ENCODE measurements at places on chromosomes 6 and 20. TPM values are rescaled to one million over a fixed set of nuclear protein-coding genes. Genes with fewer than 3 reads are reported as not detected.

GRCh38 chr6:35034411-35035191 is 106.5 kb downstream of the TCP11 start:
- H3K27me3 ChIP-seq, result no peaks in the 10 kb centered on the region
- H3K4me1 ChIP-seq, result peaks cover 26% of the 10 kb centered on the region
- no peaks in the 10 kb centered on the region for H3K36me3 ChIP-seq
- peak; percentile 87 for DNase-seq
- H3K4me3 ChIP-seq, result no peak overlapping the region
- peak overlapping the region; percentile 80 for H3K27ac ChIP-seq

DNA sequence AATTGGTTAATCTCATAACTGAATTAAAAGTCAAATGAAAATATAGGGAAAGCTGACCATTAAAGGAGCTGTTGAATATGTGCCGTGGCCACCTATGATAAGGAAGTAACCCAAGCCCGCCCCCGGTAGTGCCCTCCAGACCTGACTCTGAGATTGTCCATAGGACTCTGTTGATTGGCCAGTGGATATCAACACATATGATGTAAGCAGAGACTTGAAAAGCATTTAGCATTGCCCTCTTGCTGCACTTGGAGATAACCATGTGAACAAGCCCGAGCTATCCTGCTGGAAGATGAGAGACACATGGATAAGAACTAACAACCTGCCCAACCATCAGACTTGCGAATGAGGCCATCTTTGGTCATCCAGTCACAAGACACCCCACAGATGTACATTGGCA is 83.2 kb downstream of the LINC00237 start:
- H3K4me1 ChIP-seq, result no peaks in the 10 kb centered on the region
- no peaks in the 10 kb centered on the region for H3K36me3 ChIP-seq
- no peak overlapping the region for H3K4me3 ChIP-seq
- peaks cover 45% of the 10 kb centered on the region for H3K27me3 ChIP-seq

DNA sequence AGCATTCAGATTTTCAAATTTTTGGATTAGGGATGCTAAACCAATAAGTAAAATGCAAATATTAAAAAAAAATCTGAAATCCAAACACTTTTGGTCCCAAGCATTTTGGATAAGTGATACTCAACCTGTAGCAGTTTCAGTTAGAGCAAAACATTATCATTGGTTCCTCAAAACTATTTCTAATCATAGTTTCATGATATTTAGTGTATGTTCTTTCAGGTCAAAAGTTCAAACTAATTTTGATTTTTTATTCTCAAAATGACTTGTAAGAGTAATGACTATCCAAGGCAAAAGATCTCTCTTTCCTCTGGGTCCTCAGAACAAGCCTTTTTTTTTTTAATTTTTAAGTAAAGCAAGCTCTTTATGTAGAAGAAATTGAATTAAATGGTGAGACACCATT is 64.0 kb upstream of the TFB1M start:
- no peak for DNase-seq
- H3K27ac ChIP-seq, result no peak overlapping the region
- no peaks in the 10 kb centered on the region for H3K4me1 ChIP-seq
- no peaks in the 10 kb centered on the region for H3K27me3 ChIP-seq
- H3K36me3 ChIP-seq, result no peaks in the 10 kb centered on the region
- no peak overlapping the region for H3K4me3 ChIP-seq

PPIL1 gene
- polyA plus RNA-seq, result 33.7 TPM

- H3K4me1 ChIP-seq, result no peaks in the 10 kb centered on the region
- H3K27ac ChIP-seq, result no peak overlapping the region
- DNase-seq, result no peak
Measured at GRCh38 chr6:121800047-121800446, 364.6 kb downstream of the GJA1 start.

- H3K4me1 ChIP-seq, result no peaks in the 10 kb centered on the region
- no peaks in the 10 kb centered on the region for H3K27me3 ChIP-seq
- H3K36me3 ChIP-seq, result no peaks in the 10 kb centered on the region
- no peak overlapping the region for H3K27ac ChIP-seq
Measured at GRCh38 chr20:52785679-52786078, 186.5 kb upstream of the TSHZ2 start.
